ENCODE measurements at places on chromosomes 1 and 21. TPM values are rescaled to one million over a fixed set of nuclear protein-coding genes. Genes with fewer than 3 reads are reported as not detected.
A peak's percentile ranks its signal among the peaks of the same experiment; 100 is the strongest.

DNA sequence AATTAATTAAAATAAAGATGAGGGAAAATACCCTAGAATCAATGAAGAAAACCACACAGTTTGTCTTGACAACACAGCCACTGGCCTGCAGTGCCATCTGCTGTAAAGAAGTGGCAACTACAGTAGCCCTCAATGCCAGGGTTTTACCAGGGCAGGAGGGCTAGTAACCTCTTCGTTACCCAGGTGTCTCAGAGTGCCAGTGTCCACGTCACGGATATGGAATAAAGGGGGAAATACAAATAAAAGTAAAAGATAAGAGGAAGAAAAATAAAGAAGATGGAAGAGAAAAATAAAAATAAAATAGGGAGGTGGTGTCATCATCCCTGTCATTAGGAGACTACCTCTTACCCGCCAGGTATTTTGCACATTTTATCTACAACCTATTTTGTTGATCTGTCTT is 14.2 kb upstream of the SLC44A3 start:
- no peaks in the 10 kb centered on the region for H3K27me3 ChIP-seq
- H3K4me3 ChIP-seq, result no peak overlapping the region
- H3K27ac ChIP-seq, result no peak overlapping the region
- no peaks in the 10 kb centered on the region for H3K36me3 ChIP-seq
- peak; percentile 82 for DNase-seq

GRCh38 chr1:161484613-161485012 is 20.6 kb upstream of the FCGR2A start:
- no peaks in the 10 kb centered on the region for H3K36me3 ChIP-seq
- peaks cover 14% of the 10 kb centered on the region for H3K27me3 ChIP-seq
- no peak for DNase-seq
- no peak overlapping the region for H3K4me3 ChIP-seq
- H3K27ac ChIP-seq, result no peak overlapping the region

- peaks cover 45% of the 10 kb centered on the region for H3K4me1 ChIP-seq
- H3K4me3 ChIP-seq, result no peak overlapping the region
- H3K27ac ChIP-seq, result no peak overlapping the region
- H3K36me3 ChIP-seq, result no peaks in the 10 kb centered on the region
- DNase-seq, result no peak
Observed at GRCh38 chr21:41603476-41603875, 95.5 kb upstream of the TMPRSS2 start.

DNA sequence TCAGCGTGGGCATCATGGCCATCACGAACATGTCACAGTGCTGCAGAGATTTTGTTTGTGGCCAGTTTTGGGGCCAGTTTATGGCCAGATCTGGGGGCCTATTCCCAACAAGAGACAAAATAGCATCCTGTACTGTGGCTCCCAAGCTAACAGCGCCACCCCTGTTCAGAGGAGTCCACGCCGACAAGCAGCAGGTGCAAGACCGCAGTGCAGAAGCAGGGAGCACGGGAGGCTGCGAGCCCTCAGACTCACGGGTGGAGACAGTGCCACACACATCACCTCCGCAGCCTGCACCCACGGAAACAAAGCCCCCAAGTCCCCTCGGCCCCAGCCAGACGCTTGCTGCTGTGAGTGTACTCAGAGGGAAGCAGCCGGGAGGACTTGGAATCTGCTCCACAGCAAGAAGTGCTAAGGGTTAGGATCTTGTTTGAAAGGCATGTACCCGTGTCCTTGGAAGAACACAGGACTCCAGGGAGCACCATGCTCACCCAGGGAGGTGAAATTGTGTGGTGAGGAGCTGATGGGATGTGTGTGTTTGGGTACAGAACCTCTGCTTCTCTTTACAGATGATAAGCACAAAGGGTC is 7.1 kb downstream of the TCP10L start:
- H3K4me1 ChIP-seq, result no peaks in the 10 kb centered on the region
- no peak overlapping the region for H3K27ac ChIP-seq
- no peaks in the 10 kb centered on the region for H3K36me3 ChIP-seq
- no peak overlapping the region for H3K4me3 ChIP-seq
- DNase-seq, result no peak

GRCh38 chr1:114668784-114669561 is 876 bp downstream of the DENND2C start:
- H3K4me1 ChIP-seq, result peaks cover 6% of the 10 kb centered on the region
- DNase-seq, result no peak
- H3K27me3 ChIP-seq, result no peaks in the 10 kb centered on the region
- no peaks in the 10 kb centered on the region for H3K36me3 ChIP-seq

DNA sequence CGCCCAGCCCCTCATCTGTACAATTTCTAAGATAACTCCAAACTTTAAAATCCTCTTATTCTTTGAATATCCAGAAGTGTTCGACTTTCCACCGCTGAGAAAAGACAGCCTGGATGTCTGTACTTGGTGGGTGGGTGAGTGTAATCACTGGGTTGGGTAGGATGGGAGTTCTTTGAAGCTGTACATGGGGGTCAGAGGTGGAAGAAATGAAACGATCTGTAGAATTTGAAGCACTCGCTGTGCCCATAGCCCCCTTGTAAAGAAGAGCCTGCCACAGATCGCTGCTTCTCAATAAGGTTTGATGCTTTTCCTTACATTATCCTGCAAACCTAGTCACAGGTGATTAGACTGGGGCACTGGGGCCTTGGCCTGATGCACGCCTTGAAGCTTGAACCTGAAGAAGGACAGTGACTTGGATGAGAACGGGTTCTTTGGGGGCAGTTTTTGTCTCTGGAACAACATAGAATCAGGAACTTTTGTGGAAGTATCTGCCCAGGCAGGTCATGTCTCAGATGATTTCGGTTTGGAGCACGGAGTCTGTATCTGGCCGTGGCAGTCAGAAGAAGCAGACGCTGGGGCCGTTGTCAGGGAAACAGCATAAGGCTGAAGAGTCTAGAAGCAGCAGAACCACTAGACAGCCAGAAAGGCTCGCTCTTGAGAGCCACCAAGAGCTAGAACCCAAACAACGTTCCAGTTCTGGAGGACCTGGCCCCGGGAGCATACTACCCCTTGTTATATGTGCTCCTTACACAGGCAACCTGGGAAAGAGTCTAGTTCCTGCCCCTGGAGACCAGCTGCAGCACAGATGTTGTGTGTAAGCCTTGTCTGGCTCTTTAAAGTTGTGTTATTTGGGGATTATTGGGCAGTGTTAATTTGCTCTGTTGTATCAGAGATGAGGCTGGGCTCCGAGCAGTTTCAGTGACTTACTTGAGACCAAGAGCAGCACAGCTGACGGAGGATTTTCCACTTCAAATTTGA is 45.1 kb upstream of the SCCPDH start:
- H3K4me1 ChIP-seq, result no peaks in the 10 kb centered on the region
- no peaks in the 10 kb centered on the region for H3K36me3 ChIP-seq
- H3K4me3 ChIP-seq, result no peak overlapping the region
- DNase-seq, result no peak
- no peaks in the 10 kb centered on the region for H3K27me3 ChIP-seq
- no peak overlapping the region for H3K27ac ChIP-seq

DNA sequence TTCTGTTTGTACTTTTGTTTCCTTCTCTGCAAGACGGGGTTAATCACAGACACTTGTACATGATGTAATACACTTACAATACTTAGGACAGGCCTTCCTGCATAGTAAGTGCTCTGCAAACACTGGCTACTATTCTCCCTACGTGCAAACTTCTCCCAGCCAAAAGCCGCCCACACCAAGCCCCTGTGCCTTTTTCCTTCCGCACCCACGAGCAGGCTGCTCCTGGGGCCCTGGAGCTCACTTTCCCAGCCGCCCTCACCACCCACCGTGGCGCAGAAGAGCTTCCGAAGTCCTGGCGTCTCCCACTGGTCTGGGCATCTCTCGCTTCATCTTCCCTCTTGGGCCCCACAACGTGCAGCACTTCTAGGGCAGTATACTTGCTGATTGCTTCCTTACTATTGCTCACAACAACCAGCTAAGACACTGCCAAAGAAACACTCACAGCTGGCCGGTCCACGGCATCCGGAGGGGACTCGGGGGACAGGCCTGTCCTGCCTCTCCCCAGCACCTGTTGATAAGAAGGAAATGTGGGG is 22.5 kb upstream of the GPR157 start:
- peaks cover 21% of the 10 kb centered on the region for H3K36me3 ChIP-seq
- no peaks in the 10 kb centered on the region for H3K27me3 ChIP-seq
- peaks cover 8% of the 10 kb centered on the region for H3K4me1 ChIP-seq
- peak; percentile 49 for DNase-seq

Gene SLAMF6
- 13.4 TPM for total RNA-seq

Gene IFNAR2
- total RNA-seq, result 14.3 TPM

Data from stomach (tissue), 19 donors.